K562 (cell line): ENCODE measurements at places on chromosomes 1 and 21. TPM values are rescaled to one million over a fixed set of nuclear protein-coding genes. Genes with fewer than 3 reads are reported as not detected.

GRCh38 chr1:59666106-59666505 is 148.6 kb upstream of the HOOK1 start:
- H3K27me3 ChIP-seq: no peaks in the 10 kb centered on the region; the same call in 1 of the 2 replicates
- H3K4me1 ChIP-seq: no peaks in the 10 kb centered on the region
- no peak for DNase-seq
- H3K36me3 ChIP-seq: no peaks in the 10 kb centered on the region
- no peak overlapping the region for H3K27ac ChIP-seq

GRCh38 chr1:9128166-9128519 is 759 bp downstream of the GPR157 start:
- peaks cover 4% of the 10 kb centered on the region; the same call in 1 of the 3 replicates for H3K27me3 ChIP-seq
- no peaks in the 10 kb centered on the region for H3K36me3 ChIP-seq
- peaks cover 17% of the 10 kb centered on the region for H3K4me1 ChIP-seq
- no peak overlapping the region for H3K27ac ChIP-seq

GRCh38 chr1:61655453-61655852 is 69.5 kb downstream of the TM2D1 start:
- H3K27ac ChIP-seq: no peak overlapping the region
- no peaks in the 10 kb centered on the region for H3K4me1 ChIP-seq
- DNase-seq: no peak
- no peaks in the 10 kb centered on the region for H3K36me3 ChIP-seq
- H3K27me3 ChIP-seq: peaks cover 12% of the 10 kb centered on the region

- H3K4me3 ChIP-seq: no peak overlapping the region
- H3K36me3 ChIP-seq: no peaks in the 10 kb centered on the region
- no peaks in the 10 kb centered on the region for H3K27me3 ChIP-seq
- peaks cover 29% of the 10 kb centered on the region for H3K4me1 ChIP-seq
Observed at GRCh38 chr1:206812471-206812870, 40.2 kb upstream of the IL10 start.

GRCh38 chr21:15084668-15085067 is 19.9 kb upstream of the NRIP1 start:
- no peaks in the 10 kb centered on the region for H3K27me3 ChIP-seq
- H3K36me3 ChIP-seq: no peaks in the 10 kb centered on the region
- DNase-seq: no peak
- no peak overlapping the region for H3K27ac ChIP-seq
- H3K4me3 ChIP-seq: no peak overlapping the region

- H3K27ac ChIP-seq: no peak overlapping the region
- no peaks in the 10 kb centered on the region for H3K36me3 ChIP-seq
- no peaks in the 10 kb centered on the region for H3K27me3 ChIP-seq
- no peaks in the 10 kb centered on the region for H3K4me1 ChIP-seq
Observed at GRCh38 chr1:89615676-89616598, 17.0 kb upstream of the LRRC8C start.

GRCh38 chr1:201221201-201221846 is 30.7 kb downstream of the IGFN1 start:
- H3K27me3 ChIP-seq: peaks cover 39% of the 10 kb centered on the region
- DNase-seq: no peak
- H3K4me1 ChIP-seq: peaks cover 13% of the 10 kb centered on the region; the same call in 1 of the 2 replicates
- H3K4me3 ChIP-seq: no peak overlapping the region

DNA sequence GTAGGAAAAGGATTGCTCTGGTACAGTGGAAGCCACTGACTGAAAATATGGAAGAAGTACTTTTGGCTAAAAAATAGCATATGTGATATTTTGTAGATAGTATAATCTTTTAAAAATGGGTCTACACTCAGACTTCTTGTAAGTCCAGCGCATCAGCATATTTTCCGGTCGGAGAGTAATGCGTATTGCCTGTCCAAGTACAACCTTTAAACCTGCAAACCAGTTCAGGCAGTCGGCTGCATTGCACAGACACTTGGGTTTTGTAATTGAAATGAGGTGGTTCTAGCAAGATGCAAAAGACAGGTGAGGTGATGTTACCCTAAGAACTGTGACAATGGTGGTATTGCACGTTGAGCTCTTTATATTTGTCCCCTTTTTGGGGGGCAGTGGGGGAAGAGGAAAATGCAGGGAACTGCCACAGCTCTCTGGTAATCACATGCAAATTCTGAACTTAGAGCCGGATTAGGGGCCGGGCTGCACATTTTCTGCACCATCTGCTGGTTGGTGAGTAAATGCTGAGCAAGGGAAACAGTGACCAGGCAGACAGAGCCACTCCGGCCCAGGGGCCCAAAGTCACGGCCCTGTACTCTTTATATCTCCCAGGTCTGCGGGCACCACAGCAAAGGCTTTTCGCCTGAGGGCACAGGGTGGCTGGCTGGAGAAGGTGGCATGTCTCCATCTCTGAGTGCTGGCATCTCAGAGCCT is 2.3 kb downstream of the GPR137B start:
- peaks cover 15% of the 10 kb centered on the region for H3K4me1 ChIP-seq
- no peak for DNase-seq
- no peak overlapping the region for H3K4me3 ChIP-seq
- no peak overlapping the region for H3K27ac ChIP-seq
- peaks cover 64% of the 10 kb centered on the region for H3K27me3 ChIP-seq
- no peaks in the 10 kb centered on the region for H3K36me3 ChIP-seq

GRCh38 chr1:20698195-20698910 is 19.5 kb downstream of the KIF17 start:
- H3K27me3 ChIP-seq: peaks cover 26% of the 10 kb centered on the region
- no peaks in the 10 kb centered on the region for H3K36me3 ChIP-seq
- peaks cover 3% of the 10 kb centered on the region; the same call in 1 of the 3 replicates for H3K4me1 ChIP-seq
- H3K4me3 ChIP-seq: no peak overlapping the region

GRCh38 chr1:60102267-60103061 is 28.9 kb upstream of the C1orf87 start:
- no peaks in the 10 kb centered on the region for H3K27me3 ChIP-seq
- H3K4me1 ChIP-seq: no peaks in the 10 kb centered on the region
- no peak overlapping the region for H3K4me3 ChIP-seq

- no peak for DNase-seq
- no peak overlapping the region for H3K4me3 ChIP-seq
- H3K36me3 ChIP-seq: no peaks in the 10 kb centered on the region
- no peaks in the 10 kb centered on the region for H3K4me1 ChIP-seq
- no peaks in the 10 kb centered on the region for H3K27me3 ChIP-seq
- H3K27ac ChIP-seq: no peak overlapping the region
Observed at GRCh38 chr1:180773210-180773865, 139.4 kb upstream of the KIAA1614 start.

DNA sequence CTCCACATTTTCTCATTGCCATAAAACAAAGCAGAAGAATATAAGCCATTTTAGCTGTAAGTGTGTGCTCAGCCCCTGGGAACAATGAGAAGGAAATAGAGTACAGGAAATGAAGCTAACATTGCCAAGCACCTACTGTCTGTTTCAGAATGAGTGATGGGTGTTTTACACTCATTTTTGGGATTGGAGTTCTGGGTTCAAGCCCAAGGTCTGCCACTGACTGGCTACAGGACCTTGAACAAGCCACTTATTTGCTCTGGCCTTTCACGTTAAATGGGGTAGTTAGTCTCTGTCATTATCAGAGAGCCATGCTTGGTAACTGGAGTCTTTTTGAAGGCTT is 80.7 kb upstream of the KAZN start:
- DNase-seq: no peak
- no peak overlapping the region for H3K27ac ChIP-seq
- no peaks in the 10 kb centered on the region; the same call in 1 of the 2 replicates for H3K4me1 ChIP-seq
- no peak overlapping the region for H3K4me3 ChIP-seq
- H3K36me3 ChIP-seq: no peaks in the 10 kb centered on the region

DNA sequence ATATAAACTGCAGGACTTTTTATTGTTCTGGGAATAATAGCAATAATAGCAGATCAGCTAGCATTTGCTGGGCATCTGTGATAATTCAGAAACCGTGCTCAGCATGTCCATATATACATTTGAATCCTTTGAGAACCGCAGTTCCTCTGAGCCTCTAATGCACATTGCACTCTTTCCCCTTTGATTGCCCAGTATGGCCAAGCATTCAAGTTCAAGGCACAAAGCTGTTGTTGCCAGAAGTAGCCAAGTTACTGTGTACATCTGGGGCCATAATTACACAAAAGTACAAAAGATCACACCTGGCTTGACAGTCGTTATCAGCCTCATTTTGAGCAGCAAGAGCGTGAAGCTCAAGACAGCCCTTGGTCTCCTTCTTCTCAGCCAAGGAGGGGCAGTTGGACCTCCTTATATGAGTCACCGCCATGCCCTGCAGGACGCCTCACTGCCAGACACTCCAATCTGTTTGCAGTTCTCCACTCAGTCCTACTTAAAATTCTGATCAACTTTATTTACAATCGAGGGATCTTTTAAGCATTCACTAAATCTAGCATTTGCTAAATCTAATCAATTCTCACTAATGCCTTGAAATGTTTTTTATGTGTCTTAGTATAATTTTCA is 216.0 kb downstream of the SLC35F3 start:
- no peak overlapping the region for H3K27ac ChIP-seq
- DNase-seq: no peak
- H3K4me3 ChIP-seq: no peak overlapping the region
- H3K4me1 ChIP-seq: no peaks in the 10 kb centered on the region
- H3K27me3 ChIP-seq: peaks cover 7% of the 10 kb centered on the region; the same call in 2 of the 3 replicates
- H3K36me3 ChIP-seq: no peaks in the 10 kb centered on the region

DNA sequence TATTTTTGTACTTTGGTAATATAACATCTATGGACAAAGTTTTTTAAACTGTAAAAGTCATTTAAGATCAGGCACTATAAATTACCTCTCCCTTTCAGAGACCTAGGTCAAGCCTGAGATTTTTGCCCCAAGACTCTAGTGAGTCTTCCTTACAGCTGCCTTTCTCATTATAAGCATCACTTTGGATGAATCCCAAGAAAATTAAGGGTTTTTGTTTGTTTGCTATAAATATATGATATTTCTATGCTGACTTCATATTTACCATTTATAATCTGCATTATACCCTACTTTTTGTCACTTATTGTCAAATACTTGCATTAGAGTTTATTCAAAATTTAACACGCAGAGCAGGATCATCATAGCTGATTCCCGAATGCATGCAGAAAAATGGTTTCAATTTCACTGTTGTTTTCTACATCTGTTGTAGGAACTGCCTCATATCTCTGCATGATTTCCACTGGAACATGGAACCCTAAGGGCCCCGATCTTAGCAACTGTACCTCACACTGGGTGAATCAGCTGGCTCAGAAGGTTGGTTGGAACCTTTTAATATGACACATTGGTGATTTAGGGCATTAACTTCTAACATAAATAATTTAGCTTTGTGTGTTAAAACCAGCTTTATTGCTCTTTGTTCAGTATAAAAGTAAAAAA is 150.0 kb downstream of the ADGRL2 start:
- H3K27me3 ChIP-seq: no peaks in the 10 kb centered on the region
- DNase-seq: no peak
- no peaks in the 10 kb centered on the region for H3K4me1 ChIP-seq
- no peak overlapping the region for H3K27ac ChIP-seq

DNA sequence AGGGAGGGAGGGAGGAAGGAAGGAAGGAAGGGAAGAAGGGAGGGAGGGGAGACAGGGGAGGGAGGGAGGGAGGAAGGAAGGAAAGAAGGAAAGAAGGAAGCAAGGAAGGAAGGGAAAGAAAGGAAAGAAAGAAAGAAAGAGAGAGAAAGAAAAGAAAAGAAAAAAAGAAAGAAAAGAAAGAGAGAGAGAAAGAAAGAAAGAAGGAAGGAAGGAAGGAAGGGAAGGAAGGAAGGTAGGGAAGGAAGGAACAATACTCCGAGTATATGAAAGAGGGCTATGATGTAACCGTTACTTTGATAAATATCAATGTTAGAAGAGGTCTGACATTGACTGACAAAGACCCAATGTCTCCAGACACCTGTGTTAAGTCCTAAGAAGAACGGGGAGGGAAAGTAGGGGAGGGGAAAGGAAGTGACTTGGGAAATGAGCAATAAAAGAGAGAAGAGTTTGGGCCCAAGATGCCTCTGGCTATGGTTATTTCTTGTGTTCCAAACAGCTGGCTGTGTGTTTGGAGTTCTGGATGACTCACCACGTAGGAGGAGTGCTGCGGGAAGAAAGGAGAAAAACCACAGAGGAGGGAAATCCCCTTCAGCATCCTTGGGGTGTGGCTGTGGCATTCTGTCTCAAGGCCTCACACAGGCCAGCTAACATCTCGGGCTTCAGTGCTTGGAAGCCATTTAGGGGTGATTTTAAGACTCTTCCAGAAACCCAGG is 37.0 kb upstream of the RXRG start:
- no peaks in the 10 kb centered on the region for H3K4me1 ChIP-seq
- no peaks in the 10 kb centered on the region for H3K36me3 ChIP-seq
- no peak overlapping the region for H3K27ac ChIP-seq

- H3K27ac ChIP-seq: no peak overlapping the region
- H3K4me1 ChIP-seq: no peaks in the 10 kb centered on the region
- no peaks in the 10 kb centered on the region; the same call in 2 of the 3 replicates for H3K27me3 ChIP-seq
- no peaks in the 10 kb centered on the region for H3K36me3 ChIP-seq
- DNase-seq: no peak
- no peak overlapping the region for H3K4me3 ChIP-seq
Observed at GRCh38 chr1:232550007-232550406, 79.9 kb downstream of the SIPA1L2 start.

DNA sequence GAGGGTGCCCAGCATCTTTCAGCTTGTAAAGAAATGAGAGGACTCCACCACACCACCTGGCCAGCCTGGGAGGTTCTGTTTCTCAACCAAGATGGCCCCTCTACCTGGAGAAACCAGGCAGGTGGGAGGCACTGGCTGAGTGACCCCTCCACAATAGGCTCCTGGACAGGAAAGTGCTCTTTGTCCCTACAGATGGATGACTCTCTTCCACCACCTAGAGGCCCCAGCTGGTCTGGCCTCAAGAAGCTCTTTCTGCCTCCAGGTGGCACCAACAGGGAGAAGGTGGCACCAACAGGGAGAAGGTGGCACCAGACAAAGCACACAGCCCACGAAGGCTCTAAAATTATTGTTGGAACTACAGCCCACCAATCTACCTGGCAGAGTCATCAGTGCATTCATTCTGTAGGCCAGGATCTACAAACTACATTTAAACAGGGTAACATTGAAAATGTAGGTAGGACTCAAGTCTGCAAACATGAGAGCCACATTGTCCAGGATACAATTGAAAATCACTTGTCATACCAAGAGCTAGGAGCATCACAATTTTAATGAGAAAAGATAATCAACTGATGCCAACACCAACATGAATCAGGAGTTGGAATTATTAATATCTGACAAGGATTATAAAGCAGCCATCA is 14.4 kb downstream of the TMPRSS3 start:
- H3K36me3 ChIP-seq: no peaks in the 10 kb centered on the region
- DNase-seq: peak; percentile 45
- peaks cover 55% of the 10 kb centered on the region for H3K27me3 ChIP-seq
- H3K27ac ChIP-seq: no peak overlapping the region
- H3K4me3 ChIP-seq: no peak overlapping the region

GRCh38 chr1:197116156-197116555 is 30.3 kb downstream of the ASPM start:
- H3K4me3 ChIP-seq: no peak overlapping the region
- no peak for DNase-seq
- no peaks in the 10 kb centered on the region for H3K4me1 ChIP-seq
- H3K27me3 ChIP-seq: no peaks in the 10 kb centered on the region
- H3K27ac ChIP-seq: no peak overlapping the region
- peaks cover 79% of the 10 kb centered on the region for H3K36me3 ChIP-seq

Gene YBEY
- total RNA-seq: 10.5 and 10.7 TPM in 2 replicates

Gene OR2G2
- not detected in 2 replicates for total RNA-seq

Gene MRPS15
- total RNA-seq: 144 and 164 TPM in 2 replicates

Gene RHEX
- total RNA-seq: not detected in 2 replicates

Gene KCNK1
- total RNA-seq: 9.4 and 9.8 TPM in 2 replicates

Gene RNU1-2
- 2,231 and 2,538 TPM in 2 replicates for total RNA-seq

Gene TOMM40L
- total RNA-seq: 27.4 and 27.7 TPM in 2 replicates
